ENCODE measurements at places on chromosomes 4 and X.
A peak's percentile ranks its signal among the peaks of the same experiment; 100 is the strongest.

- DNase-seq: no peak
These were observed 248.1 kb downstream of the C4orf33 start for GRCh38 chr4:129344058-129344457.

DNA sequence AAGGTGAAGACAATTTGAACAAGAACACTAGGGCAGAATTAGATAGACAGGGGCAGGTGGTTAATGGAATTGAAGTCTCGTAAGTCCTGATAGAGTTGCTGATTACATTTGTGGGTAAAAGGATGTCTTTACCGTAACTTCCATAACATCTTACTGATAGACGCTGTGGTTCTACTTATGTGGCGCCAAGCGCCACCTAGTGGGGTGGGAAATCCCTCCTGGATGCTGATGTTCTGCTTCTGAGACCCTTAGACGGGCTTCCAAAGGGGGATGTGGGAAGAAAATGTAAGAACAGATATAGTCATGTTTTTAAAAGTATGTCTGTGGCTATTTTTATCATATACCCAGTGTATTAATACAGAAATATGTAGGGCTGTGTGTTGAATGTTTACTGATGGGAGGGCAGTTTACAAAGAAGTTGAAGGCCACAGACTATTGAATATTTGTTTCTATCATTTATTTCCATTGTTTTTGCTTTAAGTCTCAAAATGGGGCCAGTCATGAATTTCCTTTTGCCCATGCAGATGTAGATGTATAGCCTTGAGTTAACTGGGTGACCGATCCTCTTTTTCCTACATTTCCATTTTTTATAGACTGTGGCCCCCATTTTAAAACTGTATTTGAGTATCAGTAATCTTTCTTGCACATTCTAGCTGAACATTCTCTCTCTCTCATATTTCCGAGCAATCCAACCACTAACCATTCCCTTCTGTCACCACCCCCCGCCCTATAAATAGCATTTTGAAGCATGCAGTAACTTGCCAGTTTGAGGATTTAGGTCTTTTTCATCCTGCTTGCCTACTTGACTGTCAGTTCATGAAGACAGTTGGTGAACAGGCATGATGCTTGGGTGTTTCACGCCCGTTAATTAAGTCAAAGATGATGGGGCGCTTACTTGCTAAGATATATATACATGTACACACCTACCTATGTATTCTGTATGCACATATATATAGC lies 12.1 kb upstream of the TLR8 start:
- peak; percentile 7 for DNase-seq

- no peak for DNase-seq
These were observed 124.5 kb upstream of the NEIL3 start for GRCh38 chr4:177185151-177185550.

GRCh38 chr4:140584439-140584838 lies 15.7 kb upstream of the UCP1 start:
- no peak for DNase-seq

DNA sequence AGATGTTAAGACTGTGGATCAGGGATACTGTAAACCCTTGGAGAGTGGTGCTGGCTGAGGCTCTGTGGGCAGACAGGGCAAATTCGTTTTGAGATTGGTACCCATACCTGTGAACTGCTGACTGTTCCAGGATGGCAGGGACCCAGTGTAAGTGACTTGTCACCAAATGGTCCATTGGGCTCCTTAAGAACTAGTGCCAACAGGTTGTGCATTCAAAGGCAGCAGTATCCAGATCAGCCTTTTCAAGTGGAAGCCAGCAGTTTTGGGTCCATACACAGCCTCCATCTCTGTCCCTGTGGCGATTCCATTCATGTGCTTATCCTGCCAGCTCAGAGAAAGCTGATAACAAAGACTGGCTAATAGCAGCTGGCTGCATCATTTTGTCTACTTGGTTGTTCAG lies 84.0 kb upstream of the SCOC start:
- DNase-seq: no peak

- DNase-seq: no peak
These were observed 56.2 kb downstream of the PROM1 start for GRCh38 chr4:16027626-16028025.

DNA sequence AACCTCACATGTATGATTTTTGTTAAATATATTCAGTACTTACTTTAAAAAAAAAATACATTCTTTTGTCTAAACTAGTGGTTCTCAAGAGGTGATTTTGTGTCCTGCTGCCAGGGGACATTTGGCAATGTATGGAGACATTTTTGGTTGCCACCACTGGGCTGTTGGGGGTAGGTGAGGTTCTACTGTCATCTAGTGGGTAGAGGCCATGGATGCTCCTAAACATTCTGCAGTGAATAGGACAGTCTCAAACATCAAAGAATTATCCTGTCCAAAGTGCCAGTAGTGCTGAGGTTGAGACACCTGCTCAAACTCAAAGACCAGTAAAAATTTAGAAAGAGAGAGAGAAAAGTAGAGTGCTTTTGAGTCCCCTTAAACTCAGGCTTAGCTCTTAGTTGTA lies 32.9 kb upstream of the PGM2 start:
- no peak for DNase-seq

DNA sequence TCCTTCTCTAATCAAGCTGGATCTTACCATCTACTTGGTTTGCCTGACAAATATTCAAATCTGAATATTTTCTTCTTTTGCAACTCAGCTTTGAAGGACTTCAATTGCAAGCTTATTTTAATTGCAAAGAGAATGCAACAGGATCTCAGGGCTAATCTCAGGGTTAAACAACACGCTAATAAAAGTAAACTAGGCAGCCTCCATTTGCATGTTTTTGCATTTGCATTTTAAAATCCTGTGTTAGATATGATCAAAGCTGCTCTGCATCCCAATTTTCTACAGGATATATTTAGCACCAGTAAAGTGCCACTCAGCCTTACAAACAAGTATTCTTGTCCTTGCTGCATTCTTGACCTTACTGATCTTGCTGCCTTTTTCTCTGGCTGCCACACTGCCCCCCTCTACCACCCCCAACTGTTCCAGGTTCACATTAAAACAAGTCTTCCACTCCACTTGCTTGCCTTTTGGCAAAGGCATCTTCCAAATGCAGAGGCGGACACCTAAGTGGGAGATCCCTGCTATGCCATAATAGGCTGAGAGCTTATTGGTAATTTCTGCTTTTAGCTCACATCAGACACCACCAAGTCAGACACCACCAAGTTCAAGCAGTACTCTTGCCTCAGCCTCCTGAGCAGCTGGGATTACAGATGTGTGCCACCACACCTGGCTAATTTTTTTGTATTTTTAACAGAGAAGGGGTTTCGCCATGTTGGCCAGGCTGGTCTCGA lies 48.1 kb downstream of the GPRIN3 start:
- no peak for DNase-seq

DNA sequence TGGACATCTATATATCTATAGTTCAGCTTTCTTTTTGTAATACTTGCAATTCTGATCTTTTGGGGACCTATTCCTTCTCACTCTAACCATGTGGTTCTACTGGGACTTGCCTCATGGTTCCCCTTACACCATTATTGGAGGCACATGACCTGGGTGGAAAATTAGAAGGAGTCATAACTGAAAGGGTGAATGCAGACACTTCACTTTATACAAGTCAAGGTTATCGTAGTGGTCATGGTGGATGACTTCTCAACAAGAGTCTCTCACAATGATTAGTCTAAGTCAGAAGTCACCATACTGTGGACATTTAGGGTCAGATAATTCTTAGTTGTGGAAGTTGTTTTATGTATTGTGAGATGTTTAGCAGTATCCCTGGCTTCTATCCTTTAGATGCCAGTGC lies 10.5 kb upstream of the EIF4E start:
- no peak for DNase-seq

DNA sequence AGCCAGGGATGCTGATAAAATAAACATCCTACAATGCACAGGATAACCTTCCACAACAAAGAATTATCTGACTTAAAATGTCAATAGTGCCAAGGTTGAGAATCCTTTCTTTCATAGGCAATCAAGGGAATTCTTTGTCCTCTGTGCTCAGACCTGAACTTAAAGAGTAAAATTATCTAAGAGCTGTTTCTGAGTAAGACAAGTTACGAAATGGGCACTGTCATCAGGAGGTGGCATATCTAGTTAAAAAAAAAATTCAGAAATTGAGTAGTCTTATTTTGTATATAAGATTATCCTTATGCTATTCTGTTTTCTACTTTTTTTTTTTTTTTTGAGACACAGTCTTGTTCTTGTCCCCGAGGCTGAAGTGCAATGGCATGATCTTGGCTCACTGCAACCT lies 3.3 kb upstream of the RAB33B start:
- DNase-seq: no peak

- DNase-seq: no peak
These were observed 417.0 kb downstream of the AFF2 start for GRCh38 chrX:148917441-148917840.

- DNase-seq: no peak
These were observed 262.2 kb downstream of the SPOCK3 start for GRCh38 chr4:166972071-166972470.

DNA sequence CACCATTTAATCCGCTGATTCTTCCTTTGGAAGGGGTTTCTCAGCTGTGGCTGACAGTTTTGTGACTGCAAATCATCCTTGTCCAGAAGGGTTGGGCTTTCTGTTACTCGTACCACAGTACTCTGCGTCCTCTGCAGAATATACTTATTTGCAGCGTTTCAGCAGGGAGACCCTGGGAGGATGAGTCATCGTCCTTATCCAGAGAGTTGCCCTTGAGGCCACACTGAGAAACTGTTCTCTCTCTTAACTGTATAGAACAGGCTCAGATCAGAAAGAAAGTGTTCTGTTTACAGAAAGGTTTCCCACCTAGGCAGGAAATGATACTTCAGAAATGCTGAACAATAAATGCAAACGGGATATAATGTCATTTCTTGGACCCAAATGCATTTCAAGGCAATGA lies 47.8 kb upstream of the DDX53 start:
- DNase-seq: no peak
